ENCODE measurements at places on chromosomes 11 and 22.

DNA sequence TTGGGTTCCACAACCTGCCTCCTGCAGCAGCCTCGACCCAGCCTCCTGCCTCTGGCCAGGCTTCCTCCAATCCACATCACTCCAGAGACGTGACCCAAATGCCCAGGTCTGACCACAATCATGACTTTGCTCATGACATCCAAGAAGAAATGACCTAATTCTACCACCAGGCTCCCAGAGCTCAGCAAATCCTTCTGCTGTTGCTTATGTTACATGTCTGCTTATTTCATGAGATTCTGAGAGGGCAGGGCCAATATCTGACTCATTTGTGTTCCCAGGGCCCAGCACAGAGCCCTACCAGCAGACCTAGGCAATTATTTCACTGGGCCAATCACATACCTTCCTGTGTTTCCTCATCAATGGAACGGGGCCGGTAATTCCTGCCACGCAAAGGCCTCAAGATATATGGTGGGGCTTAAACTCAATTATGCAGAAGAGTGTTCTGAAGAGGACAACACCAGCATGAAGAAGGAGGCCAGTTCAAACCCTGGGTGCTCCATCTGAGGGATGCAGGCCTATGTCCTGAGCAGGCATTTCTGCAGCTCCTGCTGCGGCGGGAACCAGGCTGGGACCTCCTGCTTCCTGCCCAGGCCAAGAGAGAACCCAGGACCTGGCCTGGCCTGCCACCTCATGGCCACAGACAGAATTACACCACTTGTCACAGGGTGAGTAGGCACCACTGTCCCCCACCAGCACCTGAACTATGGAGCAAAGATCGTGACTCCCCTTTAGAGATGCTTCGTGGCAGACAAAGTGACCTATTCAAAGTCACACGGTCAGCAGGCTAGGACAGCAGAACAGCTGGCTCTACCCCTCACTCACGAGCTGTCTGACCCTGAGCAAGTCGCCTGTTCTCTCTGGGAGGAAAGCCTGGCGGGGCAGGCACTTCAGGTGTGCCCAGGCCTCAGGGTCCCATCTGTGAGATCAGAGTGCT is 5.9 kb downstream of the CENPM start:
- peak; percentile 88 for DNase-seq

DNA sequence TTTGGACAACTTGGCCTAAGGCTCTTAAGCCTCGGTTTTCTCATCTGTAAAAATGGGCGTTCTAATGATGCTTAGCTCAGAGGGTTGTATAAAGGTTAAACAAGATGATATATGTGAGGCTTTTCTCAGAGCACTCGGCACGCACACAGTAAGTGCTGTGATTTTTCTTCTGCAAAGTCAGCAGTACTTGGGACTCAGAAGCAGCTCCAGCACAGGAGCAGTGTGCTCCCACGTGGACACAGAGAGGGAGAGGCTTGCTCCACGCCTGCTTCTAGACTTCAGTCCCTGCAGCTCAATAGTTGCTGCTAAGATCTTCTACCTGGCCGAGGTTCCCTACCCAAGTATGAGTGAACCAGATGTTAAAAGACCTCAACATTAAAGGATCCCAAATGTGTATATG is 39.9 kb upstream of the PHF21A start:
- no peak for DNase-seq

- DNase-seq: no peak
These were observed 22.4 kb downstream of the C22orf23 start for GRCh38 chr22:37930952-37931440.

DNA sequence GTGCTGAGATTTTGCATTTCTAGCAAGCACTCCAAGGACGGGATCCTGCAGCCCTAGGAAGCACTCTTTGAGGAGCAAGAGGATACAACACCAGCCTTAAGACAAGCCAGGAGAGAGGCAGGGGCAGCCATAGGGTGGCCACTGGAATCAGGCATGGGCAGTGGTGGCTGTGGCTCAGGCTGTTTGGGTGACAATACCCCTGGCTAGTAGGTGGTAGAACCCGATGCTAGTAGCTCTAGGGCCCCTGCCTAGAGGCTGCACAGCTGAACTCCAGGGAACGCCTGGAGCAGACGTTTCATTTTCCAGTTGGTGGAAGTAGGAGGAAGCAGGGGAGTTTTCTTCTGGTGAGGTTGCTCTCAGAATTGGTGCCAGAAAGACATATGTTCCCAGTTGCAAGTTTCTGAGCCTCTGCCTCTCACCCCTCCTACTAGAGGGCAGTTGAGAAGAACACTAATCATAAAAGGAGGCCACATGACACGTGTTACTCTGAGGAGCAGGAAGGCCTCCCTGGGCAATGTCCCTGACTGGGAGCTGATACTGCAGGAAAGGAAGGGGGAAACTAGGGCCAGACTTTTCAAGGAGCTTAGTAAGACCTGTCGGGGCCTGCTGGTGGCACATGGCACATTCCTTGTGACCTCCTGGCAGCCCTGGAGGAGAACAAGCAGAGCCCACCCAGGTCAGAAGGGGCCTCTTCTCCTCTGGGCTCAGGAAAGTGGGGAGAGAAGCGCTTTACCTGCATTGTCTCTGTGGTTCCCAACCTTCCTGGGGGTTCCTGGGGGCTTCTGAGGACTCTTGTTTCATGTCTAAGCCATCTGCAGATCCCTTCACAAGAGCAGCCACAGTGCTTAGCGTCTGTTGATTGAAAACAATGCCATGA is 56.6 kb upstream of the DRD2 start:
- no peak for DNase-seq

GRCh38 chr11:93869830-93870229 is 19.4 kb upstream of the VSTM5 start:
- DNase-seq: no peak

DNA sequence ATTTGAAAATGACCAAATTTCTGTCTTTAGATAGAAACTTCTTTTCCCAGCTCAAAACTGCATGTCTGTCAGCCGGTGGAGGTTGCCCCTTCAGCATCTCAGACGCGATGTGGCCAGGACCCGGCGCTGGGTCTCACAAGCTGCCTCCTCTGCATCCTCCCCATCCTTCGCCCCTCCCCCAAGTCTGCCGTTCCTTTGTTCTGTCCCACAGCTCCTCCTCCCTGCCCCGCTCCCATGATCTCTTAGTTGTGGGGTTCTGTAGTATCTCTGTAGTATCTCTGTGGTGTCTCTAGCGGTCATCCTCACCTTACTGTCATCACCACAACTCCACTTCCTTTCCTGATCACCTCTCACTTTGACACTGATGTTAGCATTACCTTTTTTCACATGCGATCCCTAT is 49.9 kb downstream of the TRAF6 start:
- no peak for DNase-seq

DNA sequence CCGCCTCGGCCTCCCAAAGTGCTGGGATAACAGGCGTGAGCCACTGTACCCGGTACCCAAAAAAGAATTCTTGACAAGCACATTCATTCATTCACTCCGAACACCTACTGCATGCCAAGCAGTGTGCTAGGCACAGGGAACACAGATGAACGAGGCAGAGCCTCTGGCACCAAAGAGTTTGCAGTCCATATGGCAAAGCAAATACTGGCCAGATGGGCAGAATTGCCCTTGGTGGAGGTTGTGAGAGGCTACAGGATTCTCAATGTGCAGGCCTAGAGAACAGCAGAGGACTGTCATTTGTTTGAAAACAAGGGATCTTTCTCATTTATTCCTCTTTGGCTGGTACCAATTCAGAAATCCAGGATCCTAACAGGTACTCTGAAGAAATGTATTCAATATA is 27.5 kb upstream of the MTCH2 start:
- DNase-seq: no peak

DNA sequence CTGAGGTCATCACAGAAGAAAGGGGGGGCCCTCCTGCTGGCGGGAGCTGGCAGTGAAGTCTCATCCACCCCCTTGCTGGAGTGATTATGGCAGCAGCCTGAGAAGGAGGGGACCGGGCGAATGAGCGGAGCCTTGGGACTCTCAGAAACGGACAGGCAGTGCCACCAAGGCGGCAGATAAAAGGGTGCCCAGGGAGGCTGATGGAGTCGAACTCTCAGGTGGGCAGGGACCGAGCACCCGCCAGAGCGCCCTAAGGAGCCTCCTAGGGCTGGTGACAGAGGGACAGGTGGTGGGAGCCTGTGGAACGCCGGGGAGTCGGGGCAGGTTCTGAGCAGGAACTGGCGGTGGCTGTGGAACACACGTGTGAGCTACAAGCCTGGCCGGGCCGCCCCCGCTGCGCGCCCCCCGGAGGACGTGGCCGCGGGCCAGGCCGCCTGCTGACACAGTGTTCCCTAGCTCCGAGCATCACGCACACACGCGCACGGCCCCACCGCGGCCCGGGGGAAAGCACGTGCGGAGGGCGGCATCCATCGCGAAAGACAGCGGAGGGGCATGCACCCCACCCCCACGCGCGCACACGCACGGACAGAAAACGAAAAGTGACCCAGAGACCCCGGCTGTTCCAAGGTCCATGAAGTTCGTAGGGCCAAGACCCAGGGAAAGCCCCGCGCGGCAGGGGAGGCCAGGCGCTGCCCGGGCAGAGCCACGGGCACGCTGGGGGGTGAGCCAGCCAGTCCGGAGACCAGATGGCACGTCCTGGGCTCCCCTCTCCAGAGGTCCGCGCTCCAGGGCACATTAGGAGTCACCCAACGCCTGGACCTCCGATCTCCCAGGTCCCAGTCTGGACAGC is 1.0 kb downstream of the VWCE start:
- no peak for DNase-seq

- no peak for DNase-seq
These were observed 52.9 kb downstream of the COPB1 start for GRCh38 chr11:14446701-14447169.

GRCh38 chr11:76723142-76723541 is 52.6 kb upstream of the LRRC32 start:
- DNase-seq: no peak

DNA sequence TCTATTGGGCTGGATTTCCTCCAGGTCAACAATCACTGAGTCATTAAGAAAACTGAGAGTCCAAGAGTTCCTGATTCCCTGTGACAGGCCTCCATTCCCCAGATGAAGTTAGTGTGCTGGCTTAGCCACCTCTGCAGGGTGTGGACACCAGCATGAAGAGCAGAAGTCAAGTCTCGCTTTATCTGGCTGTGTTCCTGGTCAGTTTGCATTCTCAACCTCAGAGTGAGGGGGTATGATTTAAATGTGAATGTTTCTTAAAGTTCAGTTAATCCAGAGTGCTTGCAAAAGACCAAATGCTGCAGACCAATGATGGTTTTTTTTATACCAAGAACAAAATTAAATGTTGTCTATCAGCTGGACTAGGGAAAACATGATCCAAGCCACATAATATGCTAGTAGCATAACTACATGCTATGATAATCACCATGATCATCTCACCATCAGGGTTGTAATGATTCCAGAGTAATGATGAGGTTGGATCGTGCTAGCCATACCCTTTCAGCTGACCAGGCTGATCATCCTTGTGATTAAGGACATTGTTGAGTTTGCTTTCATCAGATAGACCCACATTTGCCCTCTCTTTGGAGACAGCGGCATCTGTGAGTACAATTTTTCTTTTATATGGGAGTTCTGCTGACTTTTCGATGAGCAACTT is 145.8 kb upstream of the ARHGAP20 start:
- no peak for DNase-seq

GRCh38 chr22:33720166-33720878 is 200.0 kb downstream of the LARGE1 start:
- no peak for DNase-seq

GRCh38 chr22:26677217-26677616 is 19.8 kb downstream of the MIAT start:
- no peak for DNase-seq

DNA sequence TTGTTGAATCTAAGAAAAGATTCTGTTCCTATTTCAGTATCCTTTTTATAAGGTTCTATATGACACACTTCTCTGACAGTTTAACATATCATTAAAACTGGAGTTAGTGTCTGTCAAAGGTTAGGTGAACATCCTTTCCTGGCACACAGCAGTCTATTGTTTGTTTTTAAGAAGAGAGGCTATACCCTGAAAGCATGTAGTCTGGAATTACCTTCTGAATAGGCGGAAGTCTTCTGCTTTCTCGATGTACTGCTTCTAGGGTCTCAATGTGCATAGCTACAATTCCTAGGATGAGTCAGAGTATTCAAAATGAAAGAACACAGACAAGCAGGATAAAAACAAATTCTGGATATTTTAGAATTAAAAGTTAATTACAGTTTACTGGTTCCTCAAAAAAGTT is 188.6 kb downstream of the SWAP70 start:
- DNase-seq: no peak

DNA sequence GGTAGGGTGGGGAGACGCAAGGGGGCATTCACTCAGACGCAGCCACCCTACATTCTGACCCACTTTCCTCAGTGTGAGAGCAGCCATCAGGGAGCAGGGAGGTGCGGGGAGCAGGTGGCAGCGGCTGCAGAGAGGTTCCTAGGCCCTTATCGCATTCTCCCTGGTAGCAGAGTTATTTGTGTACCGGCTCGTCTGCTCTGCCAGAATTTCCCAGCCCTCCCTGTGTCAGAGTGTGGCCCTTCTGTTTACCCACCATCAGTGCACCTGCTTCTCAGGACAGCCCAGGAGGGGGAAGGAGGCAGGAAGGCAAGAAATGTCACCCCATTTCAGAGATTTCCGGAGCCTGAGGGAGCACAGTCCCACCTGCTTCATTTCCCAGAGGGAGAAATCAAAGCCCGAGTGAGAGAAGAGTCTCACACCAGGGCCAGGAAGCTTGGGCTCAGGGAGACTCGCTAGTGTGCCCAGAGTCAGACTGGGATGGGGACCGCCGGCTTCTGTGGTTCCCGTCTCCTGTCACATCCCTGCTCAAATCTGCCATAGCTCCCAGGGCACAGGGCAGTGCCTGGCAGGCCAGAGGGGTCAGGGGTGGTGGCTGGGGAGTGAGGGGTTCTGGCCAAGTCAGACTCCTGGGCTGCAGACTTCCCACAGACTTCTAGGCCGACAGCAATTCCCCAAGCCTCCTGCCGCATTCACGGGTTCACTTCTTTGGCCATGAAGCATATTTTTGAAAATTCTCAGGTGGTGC is 49.7 kb downstream of the ARRB1 start:
- DNase-seq: no peak

- DNase-seq: no peak
These were observed 44.3 kb downstream of the THAP12 start for GRCh38 chr11:76336597-76336996.

GRCh38 chr11:69352715-69353319 is 58.9 kb downstream of the MYEOV start:
- no peak for DNase-seq

DNA sequence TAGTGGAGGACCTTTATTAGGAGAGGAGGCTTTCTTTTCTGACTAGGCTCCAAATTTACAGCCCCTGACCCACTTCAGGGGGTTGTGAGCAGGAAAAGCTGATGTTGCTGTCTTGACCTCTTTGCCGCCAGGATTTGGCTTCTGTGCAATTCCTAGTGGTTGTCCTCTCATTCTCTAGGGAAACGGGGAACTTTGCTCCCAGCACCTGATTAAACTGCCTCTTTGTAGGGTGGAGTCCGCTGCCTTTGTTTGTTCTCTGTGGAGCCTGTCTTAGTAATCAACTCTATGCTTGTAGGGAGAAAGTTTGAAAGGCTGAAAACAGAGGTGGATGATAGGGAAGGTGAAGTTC is 16.3 kb downstream of the CTNND1 start:
- DNase-seq: no peak

Measured in hematopoietic multipotent progenitor cell (in vitro differentiated cells).